ENCODE measurements at places on chromosomes 16 and 17. TPM values are rescaled to one million over a fixed set of nuclear protein-coding genes. Genes with fewer than 3 reads are reported as not detected.

DNA sequence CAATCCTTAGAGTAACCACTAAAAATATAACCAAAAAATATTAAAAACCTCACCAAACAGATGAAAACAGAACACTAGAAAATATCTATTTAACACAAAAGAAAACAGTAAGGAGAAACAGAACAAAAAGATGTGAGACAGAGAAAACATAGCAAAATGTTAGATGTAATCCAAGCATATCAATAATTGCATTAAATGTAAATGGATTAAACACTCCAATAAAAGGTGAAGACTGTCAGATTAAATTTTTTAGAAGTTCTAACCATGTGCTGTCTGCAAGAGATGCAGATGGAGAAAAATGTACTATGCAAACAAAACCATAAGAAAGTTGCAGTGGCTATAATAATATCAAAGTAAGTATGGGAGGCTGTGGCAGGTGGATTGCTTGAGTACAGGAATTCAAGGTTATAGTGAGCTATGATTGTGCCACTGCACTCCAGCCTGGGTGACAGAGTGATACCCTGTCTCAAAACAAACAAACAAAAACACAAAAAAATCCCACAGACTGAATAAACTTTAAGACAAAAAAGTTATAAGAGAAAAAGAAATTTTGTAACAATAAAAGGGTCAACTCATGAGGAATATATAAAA is 53.9 kb downstream of the ADCY9 start:
- no peak for DNase-seq
- H3K4me3 ChIP-seq, result no peak overlapping the region
- no peaks in the 10 kb centered on the region for H3K27me3 ChIP-seq
- no peaks in the 10 kb centered on the region for H3K36me3 ChIP-seq

DNA sequence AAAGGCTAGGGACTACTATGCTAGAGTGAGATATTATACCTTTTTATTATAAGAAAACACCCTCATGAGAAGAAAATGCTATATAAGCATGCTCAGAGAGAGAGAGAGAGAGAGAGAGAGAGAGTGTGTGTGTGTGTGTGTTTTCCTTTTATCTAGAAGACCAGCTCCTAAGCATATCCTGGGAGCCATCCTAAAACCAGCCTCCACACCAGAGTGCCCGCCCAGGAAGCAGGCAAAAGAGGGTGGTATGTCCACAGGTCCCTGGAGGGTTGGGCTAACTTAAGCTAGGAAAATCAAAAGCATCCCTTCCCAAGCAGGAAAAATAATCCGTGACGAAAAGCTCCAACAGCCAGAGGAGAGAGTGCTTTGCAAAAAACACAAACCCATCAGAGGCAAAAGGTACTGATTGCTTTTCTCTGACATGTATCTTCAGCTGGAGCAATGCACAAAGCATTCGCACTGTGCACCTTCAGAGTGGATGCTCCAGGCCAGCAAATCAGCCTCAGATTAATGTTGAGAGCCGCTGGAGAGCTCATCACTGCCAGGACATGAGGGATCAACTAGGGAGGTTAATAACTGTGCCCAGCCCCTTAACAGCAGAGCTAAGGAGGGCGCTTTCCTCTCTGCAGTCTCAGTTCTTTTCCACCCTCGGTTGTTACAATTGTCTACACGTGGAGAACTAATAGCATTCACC is 125.1 kb downstream of the SLC39A11 start:
- H3K27me3 ChIP-seq, result no peaks in the 10 kb centered on the region
- DNase-seq, result no peak
- no peaks in the 10 kb centered on the region for H3K36me3 ChIP-seq
- H3K27ac ChIP-seq, result no peak overlapping the region
- H3K4me3 ChIP-seq, result no peak overlapping the region
- H3K4me1 ChIP-seq, result no peaks in the 10 kb centered on the region

GRCh38 chr16:17448640-17449638 is 21.8 kb downstream of the XYLT1 start:
- H3K27me3 ChIP-seq, result no peaks in the 10 kb centered on the region
- DNase-seq, result no peak
- no peak overlapping the region for H3K4me3 ChIP-seq
- H3K36me3 ChIP-seq, result no peaks in the 10 kb centered on the region
- peak overlapping the region; percentile 44 for H3K27ac ChIP-seq

Gene CRYM
- 11.9 TPM for polyA plus RNA-seq

DNA sequence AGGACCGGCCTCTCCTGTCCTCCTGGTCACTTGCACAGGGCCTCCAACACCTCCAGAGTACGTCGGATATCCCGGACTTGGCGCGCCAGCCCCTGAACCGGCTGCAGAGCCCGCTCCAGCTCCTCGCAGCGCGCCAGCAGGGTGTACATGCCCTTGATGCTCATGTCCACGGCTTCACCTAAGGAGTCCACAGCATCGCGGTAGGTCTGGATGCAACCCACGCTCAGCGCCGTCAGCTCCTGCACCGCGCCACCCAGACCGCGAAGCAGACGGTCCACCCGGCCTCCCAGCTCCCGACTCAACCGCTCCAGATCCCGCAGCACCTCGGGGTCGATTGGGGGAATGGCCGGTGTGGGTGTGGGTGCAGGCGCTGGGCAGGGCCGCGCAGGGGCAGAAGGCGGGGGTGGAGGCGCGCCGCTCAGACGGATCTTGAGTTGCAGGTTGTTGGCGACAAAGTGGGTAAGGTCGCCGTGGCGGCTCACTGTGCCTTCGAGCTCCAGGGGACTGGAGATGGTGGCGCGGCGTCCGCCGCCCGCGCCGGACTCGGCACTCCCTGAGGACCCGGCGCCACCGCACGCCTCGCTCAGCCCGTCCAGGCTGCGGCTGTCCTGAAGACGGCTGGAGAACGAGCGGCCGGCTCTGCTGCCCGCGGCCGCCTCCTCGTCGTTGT is 804 bp downstream of the BORCS6 start:
- peaks cover 20% of the 10 kb centered on the region for H3K4me1 ChIP-seq
- H3K4me3 ChIP-seq, result peak overlapping the region; percentile 86
- no peaks in the 10 kb centered on the region for H3K27me3 ChIP-seq
- no peaks in the 10 kb centered on the region for H3K36me3 ChIP-seq

- no peaks in the 10 kb centered on the region for H3K36me3 ChIP-seq
- H3K27ac ChIP-seq, result no peak overlapping the region
- DNase-seq, result no peak
Measured at GRCh38 chr16:28324887-28325279, 32.6 kb downstream of the SBK1 start.

Gene CSH1
- polyA plus RNA-seq, result not detected

DNA sequence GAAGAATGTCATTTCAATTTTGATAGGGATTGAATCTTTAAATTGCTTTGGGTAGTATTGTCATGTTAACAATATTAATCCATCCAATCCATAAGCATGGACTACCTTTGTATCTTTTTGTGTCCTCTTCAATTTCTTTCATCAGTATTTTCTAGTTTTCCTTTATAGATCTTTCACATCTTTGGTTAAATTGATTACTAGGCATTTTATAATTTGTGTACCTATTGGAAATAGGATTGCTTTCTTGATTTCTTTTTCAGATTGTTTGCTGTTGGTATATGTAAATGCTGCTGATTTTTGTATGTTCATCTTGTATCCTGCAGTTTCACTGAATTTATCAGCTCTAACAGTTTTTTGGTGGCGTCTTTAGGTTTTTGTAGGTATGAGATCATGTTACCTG is 24.1 kb upstream of the BCAS3 start:
- H3K4me3 ChIP-seq, result no peak overlapping the region
- H3K27me3 ChIP-seq, result no peaks in the 10 kb centered on the region
- peaks cover 9% of the 10 kb centered on the region for H3K36me3 ChIP-seq
- DNase-seq, result no peak
- no peaks in the 10 kb centered on the region for H3K4me1 ChIP-seq
- no peak overlapping the region for H3K27ac ChIP-seq

DNA sequence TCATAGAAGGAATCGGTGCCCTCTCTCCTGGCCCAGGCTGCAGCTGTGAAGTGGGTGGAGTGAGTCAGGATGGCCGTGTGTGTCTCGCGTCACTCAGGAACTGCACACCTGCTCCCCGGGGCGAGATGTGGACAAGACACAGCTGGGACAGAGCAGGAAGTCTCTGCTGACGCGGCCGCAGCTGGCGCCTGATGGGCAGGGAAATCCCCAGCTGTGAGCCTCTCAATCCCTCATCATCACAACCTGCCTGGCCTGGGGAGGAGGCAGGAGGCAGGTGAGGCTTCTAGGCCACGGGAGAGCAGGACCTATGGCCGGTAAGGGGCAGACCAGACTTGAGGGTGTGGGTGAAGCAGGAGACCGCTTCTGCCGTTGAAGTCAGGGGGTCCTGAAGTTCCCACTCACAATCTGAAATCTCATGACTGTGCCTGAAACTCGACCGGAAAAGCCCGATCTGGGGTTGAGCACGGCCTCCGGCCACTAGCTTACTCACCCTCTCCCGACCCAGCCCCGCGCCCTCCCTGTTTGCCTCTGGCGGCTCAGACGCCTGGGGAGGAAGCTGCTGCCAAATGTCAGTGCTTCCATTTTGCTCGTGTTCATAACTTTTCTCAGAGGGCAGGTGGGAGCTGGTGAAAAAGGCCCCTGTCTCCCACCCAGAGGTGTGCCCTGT is 1.1 kb upstream of the TRPV3 start:
- no peaks in the 10 kb centered on the region for H3K36me3 ChIP-seq
- H3K27ac ChIP-seq, result no peak overlapping the region
- H3K27me3 ChIP-seq, result no peaks in the 10 kb centered on the region
- H3K4me1 ChIP-seq, result peaks cover 6% of the 10 kb centered on the region
- no peak overlapping the region for H3K4me3 ChIP-seq
- peak; percentile 37 for DNase-seq

Gene TNFRSF13B
- polyA plus RNA-seq, result 0.08 TPM

Gene TEKT5
- 0.13 TPM for polyA plus RNA-seq

- no peak overlapping the region for H3K27ac ChIP-seq
- H3K36me3 ChIP-seq, result no peaks in the 10 kb centered on the region
- no peak overlapping the region for H3K4me3 ChIP-seq
- DNase-seq, result no peak
- H3K27me3 ChIP-seq, result no peaks in the 10 kb centered on the region
Measured at GRCh38 chr16:48681520-48681919, 71.5 kb upstream of the N4BP1 start.

- H3K36me3 ChIP-seq, result no peaks in the 10 kb centered on the region
- H3K27ac ChIP-seq, result no peak overlapping the region
- H3K27me3 ChIP-seq, result peaks cover 8% of the 10 kb centered on the region
- no peak overlapping the region for H3K4me3 ChIP-seq
Measured at GRCh38 chr16:71429581-71429980, 12.3 kb downstream of the TLE7 start.

- peaks cover 3% of the 10 kb centered on the region for H3K4me1 ChIP-seq
- H3K4me3 ChIP-seq, result no peak overlapping the region
- no peaks in the 10 kb centered on the region for H3K36me3 ChIP-seq
- DNase-seq, result no peak
Measured at GRCh38 chr17:67474081-67474661, 97.1 kb downstream of the PITPNC1 start.

DNA sequence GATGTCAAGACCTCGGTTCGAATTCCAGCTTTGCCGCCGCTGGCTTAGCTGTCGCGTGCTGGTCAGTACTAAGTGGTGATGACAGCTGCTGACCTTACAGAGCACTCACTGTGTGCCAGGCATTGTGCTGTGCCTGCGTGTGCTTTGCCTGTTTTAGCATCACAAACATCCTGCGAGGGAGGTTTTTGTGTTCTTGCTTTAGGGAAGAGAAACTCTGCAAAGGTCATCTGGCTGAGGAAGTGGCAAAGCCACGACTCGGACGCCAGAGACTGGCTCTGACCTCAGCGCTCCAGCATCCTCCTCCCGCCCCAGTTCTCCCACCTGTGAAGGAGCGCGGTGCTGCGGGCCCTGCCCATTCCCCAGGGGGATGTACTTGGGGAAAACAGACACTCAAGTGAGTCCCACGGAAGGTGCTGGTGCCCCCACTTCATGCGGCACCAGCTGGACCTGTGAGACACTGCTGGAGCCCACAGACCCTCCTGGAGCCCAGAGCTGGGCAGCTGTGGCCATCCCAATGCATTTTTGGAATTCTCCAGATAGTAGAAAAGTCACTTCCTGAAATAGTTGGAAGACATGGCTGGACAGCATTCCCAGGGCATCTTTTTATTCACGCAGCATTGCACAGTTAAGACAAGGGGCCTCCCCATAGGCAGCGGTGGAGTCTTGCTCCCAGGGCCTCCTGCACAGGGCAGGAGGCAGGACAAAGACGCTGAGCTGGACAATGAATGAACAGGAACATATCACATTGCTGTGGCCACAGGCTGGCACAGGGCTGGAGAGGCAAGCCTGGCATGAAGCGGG is 20.0 kb upstream of the HERPUD1 start:
- H3K27ac ChIP-seq, result no peak overlapping the region
- peaks cover 23% of the 10 kb centered on the region for H3K4me1 ChIP-seq
- no peak overlapping the region for H3K4me3 ChIP-seq
- H3K36me3 ChIP-seq, result no peaks in the 10 kb centered on the region
- H3K27me3 ChIP-seq, result no peaks in the 10 kb centered on the region
- no peak for DNase-seq

Gene DLX4
- polyA plus RNA-seq, result 0.45 TPM

- DNase-seq, result no peak
- no peak overlapping the region for H3K4me3 ChIP-seq
- no peaks in the 10 kb centered on the region for H3K27me3 ChIP-seq
- H3K4me1 ChIP-seq, result peaks cover 33% of the 10 kb centered on the region
- H3K36me3 ChIP-seq, result peaks cover 14% of the 10 kb centered on the region
- no peak overlapping the region for H3K27ac ChIP-seq
Measured at GRCh38 chr16:2042171-2042985, 5.3 kb downstream of the NTHL1 start.

GRCh38 chr16:79379095-79379494 is 221.4 kb downstream of the MAF start:
- H3K36me3 ChIP-seq, result no peaks in the 10 kb centered on the region
- no peak overlapping the region for H3K27ac ChIP-seq
- no peaks in the 10 kb centered on the region for H3K4me1 ChIP-seq
- DNase-seq, result no peak
- H3K27me3 ChIP-seq, result no peaks in the 10 kb centered on the region

GRCh38 chr16:48607056-48607825 is 2.7 kb downstream of the N4BP1 start:
- H3K27me3 ChIP-seq, result no peaks in the 10 kb centered on the region
- no peak overlapping the region for H3K4me3 ChIP-seq
- H3K27ac ChIP-seq, result no peak overlapping the region
- DNase-seq, result peak; percentile 37

DNA sequence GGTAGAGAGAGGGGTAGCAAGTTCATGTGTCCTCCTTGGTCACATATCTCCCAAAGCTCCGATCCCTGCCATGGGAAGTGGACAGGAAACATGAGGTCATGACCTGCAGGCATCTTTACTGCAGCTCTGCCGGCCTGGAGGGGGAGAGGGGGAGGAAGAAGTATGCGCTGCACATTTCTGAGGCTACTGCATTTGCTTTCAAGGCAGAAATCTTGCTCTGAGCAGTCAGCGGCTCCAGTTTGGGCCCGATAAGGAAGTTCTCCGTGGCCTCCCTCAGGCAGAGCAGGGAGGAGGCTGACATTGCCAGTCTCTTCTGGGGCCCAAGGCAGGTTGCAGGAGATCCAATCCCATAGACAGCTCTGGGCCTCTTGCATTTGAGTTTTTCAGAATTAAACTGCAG is 1.5 kb upstream of the NHERF1 start:
- H3K27ac ChIP-seq, result no peak overlapping the region
- H3K27me3 ChIP-seq, result no peaks in the 10 kb centered on the region
- H3K4me1 ChIP-seq, result peaks cover 12% of the 10 kb centered on the region

Data from lung (tissue), 17 donors.